ENCODE measurements at places on chromosomes 1 and 21.

- no peak for DNase-seq
Measured at GRCh38 chr1:25711555-25712298, 88.3 kb upstream of the SELENON start.

DNA sequence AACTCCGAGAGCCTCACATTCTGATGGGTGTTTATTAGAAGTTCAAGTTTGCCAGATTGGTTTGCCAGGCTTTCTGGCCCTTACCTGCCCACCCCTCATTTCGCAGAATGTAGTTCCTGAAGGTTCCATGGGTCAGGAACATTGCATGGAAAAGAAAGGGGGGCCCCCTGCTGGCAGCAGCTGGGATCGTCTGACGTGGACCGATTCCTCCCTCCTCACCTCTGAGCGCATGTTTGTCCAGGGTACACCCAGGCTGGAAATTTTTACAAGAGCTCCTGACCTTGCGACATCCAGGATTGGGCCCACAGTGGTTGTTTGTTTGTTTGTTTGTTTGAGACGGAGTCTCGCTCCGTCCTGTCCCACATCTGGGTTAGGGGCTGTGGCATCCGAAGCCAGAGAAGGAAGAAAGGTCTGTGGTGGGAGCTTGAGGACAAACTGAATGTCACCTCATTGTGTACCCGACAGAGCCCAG is 126.0 kb upstream of the TMEM51 start:
- DNase-seq: peak; percentile 28

DNA sequence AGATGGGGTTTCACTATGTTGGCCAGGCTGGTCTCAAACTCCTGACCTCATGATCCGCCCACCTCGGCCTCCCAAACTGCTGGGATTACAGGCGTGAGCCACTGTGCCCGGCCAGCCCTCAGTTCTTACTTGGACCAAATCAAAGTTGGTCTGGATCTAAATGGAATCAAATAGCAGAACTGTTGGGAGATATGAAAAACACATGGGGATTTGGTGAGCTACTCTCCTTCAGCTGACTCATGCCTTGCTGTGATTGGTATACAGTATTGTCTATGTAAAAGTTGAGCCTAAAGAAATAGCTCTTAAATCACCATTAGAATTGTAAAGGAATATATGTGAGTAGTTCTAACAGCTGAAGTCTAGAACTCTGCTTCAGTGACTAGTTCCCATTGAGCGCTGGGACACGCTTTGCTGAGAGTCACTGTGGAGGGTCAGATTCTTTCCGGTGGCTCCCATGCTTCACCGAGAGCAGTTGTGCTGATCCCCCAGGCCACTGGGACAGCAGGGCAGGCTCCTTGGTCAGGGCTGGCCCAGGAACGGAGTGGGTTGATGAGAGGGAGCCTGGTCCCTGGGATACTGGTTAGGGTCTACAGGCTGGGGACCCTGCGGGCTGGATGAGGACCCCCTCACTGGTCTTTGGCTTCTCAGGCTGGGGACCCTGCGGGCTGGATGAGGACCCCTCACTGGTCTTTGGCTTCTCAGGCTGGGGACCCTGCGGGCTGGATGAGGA is 14.0 kb downstream of the PKNOX1 start:
- DNase-seq: peak; percentile 13

- DNase-seq: no peak
Measured at GRCh38 chr21:36566644-36567043, 86.7 kb upstream of the CLDN14 start.

Data from NCI-H2171 treated with DMSO at 0.1 percent for 48 hours (cell line).